HFFc6 (cell line): ENCODE measurements at places on chromosomes 11 and 22.

- DNase-seq, result no peak
Observed at GRCh38 chr22:43159484-43160178, 8.3 kb downstream of the TSPO start.

DNA sequence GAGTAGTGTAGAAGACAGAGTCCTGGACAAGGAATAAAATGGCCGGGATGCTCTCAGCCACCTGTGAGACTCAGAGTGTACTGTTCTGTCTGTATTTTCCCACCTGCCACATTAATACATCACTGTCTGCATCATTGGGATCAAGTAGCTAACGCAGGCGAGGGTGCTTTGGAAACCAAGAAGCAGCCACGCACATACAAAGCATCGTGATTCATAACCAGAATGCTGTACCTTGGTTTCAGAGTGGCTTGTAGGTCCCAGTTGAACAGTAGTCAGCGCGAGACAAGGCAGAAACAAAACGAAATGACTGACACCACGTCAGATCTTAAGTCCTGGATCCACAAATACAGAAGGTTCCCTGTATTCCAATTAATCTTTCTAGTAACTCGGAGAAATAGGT is 198.3 kb downstream of the GRIK4 start:
- no peak for DNase-seq

- DNase-seq, result no peak
Observed at GRCh38 chr11:70397336-70397982, 870 bp upstream of the CTTN start.

- DNase-seq, result no peak
Observed at GRCh38 chr11:35855671-35856070, 88.2 kb upstream of the LDLRAD3 start.

- peak; percentile 65 for DNase-seq
Observed at GRCh38 chr22:25747245-25747944, 5.4 kb downstream of the MYO18B start.

GRCh38 chr22:18110194-18110953 is at the start of gene TUBA8:
TUBA8 (plus strand) TSS chr22:18110809; CDS start chr22:18110866, 57 bp downstream.
- DNase-seq, result no peak

DNA sequence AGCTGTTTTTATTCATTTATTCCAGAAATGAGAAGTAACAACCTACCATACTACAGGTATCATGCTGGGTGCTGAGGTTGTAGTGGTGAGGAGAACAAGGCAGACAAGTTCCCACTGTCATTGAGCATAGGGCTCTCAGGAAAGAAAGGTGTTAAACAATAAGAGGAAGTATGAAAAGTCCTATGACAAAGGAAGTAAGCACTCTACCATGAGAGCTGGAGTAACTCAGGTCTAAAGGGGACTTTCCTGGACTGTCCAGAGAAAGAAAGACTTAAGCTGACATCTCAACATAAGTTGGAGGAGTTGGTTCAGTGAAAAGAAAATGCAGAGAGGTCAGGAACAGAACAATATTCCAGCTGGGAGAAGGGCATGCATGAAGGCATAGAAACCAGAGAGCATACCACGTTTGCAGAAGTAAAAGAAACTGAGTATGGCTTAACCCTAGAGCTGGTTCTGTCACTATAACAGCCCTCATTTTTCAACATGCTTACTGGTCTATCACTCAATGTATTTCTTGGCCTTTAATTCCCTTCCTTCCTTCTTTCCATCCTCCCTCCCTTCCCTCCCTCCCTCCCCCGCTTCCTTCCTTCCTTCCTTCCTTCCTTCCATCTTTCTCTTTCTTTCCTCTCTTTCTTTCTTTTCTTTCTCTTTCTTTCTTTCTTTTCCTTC is 137.8 kb upstream of the BDNF start:
- no peak for DNase-seq

DNA sequence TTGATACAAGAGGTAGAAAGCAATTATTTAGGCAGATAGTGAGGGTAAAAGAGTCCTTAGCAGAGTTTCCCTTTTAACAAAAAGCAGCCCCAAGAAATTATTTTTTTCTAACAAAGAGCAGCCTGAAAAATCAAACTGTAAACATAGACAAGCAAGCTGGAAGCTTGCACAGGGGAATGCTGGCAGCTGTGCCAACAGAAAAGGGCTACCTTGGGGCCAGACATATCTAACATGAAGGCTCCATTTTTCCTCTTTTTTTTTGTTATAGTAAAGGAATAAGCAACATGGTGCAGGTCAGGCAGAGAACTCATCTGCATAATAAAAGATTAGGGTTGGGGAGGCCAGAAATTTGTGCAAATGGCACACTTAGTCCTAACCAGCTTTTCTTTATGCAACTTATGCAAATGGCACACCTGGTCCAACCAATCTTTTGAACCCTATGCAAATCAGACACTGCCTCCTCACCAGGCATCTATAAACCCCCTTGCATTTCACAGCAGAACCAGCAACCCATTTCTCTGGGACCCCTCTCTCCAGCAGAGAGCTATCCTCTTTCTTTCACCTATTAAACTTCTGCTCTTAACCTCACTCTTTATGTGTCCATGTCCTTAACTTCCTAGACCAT is 41.8 kb downstream of the PDGFD start:
- DNase-seq, result no peak
